ENCODE measurements at places on chromosomes 5 and 9.

- no peak for DNase-seq
Observed at GRCh38 chr9:97109194-97109811, 70.4 kb upstream of the CTSV start.

GRCh38 chr5:166505067-166505466 is 1786.4 kb upstream of the WWC1 start:
- DNase-seq: no peak

GRCh38 chr5:171672556-171672955 is 113.1 kb upstream of the SMIM23 start:
- DNase-seq: no peak

DNA sequence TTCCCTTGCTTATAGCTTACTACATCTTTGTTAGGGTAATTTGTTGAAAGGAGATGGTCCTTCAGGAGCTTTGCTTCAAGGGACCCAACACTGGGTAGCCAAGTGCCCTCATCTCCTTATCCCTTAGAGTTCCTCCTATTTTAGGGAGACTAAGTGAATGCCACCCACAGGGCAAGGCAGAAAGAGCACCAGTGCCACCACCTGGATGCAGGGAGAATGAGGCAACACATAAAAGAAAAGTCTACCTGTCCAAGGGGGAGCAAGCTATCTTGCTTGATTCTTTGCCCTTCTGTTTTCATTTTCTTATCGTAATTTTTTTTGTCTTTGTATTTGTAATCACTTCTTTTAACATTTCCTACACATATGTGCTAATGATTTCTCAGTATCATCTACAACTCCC is 205.5 kb downstream of the NPR3 start:
- DNase-seq: no peak

- DNase-seq: no peak
Observed at GRCh38 chr5:179153341-179153901, 93.2 kb downstream of the ZNF354C start.

DNA sequence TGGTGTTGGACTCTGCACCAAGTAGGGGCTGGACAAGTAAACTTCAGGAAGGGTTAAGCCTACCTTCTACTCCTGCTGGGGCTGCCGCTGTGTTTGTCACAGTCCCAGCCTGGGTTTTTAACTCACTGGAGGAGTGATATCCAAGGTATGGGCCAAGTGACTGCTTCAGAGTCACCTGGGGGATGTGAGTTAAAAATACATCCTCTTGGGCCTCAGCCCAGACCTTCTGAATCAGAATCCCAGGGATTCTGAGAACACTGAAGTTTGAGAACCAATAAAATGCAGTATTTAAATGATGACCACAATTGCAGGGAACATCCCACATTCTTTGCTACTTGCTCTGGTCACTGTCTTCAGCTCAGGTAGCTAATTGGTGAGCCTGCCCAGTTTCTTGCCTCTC is 95.1 kb upstream of the DNAH5 start:
- no peak for DNase-seq

GRCh38 chr9:95498641-95499040 is 18.1 kb downstream of the PTCH1 start:
- no peak for DNase-seq

DNA sequence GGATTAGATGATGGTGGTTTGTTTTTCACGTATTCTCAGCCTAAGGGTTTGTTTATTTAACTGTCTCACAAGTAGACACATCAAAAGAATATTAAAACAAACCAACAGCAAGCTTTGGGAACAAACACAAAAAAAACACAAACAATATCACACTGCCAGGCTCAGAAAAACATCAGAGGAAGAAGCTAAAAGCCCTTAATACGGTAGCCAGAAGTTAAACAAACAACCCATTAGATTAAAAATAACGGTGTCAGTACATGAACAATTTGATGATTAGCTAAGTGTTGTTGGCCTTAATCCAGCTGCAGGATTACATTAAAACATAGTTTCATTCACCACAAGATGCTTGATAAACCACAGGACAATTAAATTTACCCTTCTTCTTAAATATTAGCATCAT is 15.9 kb upstream of the DMRT2 start:
- no peak for DNase-seq

DNA sequence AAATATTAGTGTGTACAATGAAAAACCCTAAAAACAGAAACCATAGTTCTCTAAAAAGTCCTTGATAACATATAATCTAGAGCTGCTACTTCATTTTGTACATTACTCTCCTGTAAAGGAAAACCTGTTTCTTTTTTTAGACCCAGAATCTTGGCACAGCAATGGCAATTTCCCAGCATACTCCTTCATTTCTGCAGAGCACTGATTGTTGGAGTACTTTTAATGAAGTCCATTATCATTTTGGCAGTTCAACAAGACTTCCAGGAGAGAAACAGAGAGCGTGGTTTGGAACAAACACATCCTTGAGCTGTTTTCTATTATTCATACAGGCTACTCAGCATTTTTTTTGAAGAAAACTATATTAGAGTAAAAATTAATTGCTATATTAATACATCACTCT is 22.7 kb upstream of the MROH2B start:
- DNase-seq: no peak

- no peak for DNase-seq
Observed at GRCh38 chr9:133803028-133803585, 65.0 kb upstream of the SARDH start.

- no peak for DNase-seq
Observed at GRCh38 chr5:141771031-141771430, 89.0 kb upstream of the ARAP3 start.

- DNase-seq: no peak
Observed at GRCh38 chr5:123882319-123882964, 370.5 kb downstream of the CSNK1G3 start.

DNA sequence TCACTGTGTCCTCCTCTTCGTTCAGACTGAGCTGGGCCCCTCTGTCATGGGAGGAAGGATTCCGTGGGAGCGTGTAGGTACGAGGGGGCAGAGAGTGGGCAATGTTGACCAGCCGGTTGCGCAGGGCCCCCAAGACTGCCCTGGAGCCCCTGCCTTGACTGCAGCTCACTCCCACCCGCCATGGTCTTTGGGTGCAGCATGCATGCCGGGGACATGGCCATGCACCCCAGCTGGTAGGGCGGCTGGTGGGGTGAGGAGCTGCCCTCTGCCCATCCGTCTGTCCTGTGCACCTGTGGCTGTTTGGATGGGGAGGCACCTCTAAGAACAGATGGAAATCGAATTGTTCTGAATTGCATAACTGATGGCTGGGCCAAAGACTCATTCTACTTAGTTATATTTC is 42.6 kb upstream of the NPR3 start:
- no peak for DNase-seq

- DNase-seq: no peak
Observed at GRCh38 chr5:157106630-157107461, 2.0 kb downstream of the HAVCR2 start.

DNA sequence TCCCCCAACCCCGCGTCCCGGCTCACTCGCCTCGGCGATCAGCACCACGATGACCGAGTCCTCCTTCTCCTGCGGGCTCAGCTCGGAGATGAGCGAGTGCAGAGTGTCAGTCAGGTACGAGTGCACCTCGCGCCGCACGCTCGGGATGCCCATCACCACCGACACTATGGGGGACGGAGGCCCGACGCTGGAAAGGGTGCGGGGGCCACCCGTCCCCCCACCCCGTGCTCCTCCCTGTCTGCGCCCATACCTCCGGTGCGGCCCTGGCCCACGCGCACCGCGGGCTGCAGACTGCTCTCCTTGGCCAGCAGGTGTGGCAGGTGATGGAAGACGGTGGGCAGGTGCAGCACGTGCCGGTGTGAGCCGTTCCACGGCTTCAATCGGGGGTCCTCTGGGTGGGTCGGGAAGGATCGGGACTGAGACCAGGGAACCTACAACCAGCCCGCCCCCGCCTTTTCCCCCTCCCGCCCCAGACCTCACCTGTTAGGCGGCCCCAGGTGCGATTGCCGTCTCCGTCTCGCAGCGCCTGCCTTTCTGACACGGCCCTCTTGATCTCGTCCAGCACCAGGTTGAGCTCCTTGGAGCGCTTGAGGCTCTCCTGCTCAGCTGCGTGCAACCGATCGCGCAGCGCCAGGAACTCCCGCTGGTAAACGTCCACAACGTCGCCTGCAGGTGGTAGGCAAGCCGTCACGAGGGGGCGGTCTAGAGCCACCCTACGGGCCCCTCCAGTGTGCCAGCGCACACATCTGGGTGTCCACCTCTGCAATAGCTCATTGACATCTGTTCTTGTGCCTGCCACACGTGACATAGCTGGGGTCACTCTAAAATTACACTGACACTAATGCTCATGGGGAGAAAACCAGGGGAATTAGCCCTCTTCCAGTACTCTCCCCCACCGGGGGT is 5.1 kb downstream of the MGAT4B start:
- DNase-seq: no peak

DNA sequence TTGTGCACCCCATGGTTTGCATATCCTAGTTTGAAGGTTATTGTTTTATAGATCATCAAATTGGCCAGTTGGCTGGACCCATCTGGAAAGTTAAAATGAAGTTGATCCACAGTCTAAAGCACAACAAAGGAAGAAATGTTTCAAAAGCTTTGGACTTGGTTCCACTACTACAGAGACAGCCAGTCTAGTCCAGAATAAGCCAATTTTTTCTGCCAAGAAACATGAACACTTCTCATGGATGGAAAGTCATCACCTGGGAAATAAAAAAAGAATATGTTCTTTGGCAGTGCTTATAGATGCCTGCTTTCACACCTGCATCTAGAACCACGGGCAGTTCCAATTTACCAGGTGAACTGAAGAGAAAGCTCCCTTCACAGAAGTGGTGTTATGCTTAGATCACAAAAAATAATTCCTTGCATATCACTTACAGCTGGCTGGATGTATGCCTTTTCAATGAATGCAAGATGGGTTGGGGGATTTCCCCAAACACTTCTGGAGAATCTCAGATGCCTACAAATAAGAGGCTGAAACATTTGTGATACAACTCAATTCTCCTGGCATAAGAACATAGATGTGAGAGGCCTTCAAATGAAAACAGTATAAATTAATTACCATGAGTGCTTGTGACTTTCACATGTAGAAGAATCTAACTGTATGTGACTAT is 26.9 kb downstream of the C9 start:
- no peak for DNase-seq

- no peak for DNase-seq
Observed at GRCh38 chr5:10331341-10331796, 22.1 kb upstream of the MARCHF6 start.

GRCh38 chr5:103260951-103261350 is 2.4 kb downstream of the MACIR start:
- DNase-seq: no peak

DNA sequence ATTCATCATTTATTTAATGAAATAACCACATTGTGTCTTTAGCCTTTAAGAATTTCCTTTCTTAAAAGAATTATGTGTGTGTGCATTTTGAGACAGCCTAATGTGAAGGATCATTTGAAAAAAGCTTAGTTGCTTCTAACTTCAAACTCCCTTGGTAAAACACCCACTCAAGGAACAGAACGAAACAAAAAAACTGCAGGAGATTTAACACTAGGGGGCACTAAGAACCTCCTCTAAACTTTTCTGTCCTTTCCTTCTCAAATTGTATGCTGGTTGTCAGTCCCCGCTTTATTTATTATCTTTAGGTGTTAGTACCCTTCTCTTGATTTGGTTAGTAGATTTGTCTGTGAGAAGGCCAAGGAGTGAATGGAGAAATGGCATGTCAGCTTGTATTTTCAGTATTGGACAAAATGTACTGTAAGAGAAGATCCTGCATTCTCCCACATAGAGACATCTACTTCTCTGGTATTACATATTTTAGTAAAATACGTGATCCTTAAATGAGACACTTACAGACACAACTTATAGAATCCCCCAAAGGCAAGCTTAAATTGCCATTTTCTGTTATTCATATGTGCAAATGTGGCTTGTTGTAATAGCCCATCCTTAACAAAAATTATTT is 229.7 kb downstream of the MRPS30 start:
- DNase-seq: peak; percentile 54

- no peak for DNase-seq
Observed at GRCh38 chr9:4066120-4066519, 233.7 kb downstream of the GLIS3 start.

DNA sequence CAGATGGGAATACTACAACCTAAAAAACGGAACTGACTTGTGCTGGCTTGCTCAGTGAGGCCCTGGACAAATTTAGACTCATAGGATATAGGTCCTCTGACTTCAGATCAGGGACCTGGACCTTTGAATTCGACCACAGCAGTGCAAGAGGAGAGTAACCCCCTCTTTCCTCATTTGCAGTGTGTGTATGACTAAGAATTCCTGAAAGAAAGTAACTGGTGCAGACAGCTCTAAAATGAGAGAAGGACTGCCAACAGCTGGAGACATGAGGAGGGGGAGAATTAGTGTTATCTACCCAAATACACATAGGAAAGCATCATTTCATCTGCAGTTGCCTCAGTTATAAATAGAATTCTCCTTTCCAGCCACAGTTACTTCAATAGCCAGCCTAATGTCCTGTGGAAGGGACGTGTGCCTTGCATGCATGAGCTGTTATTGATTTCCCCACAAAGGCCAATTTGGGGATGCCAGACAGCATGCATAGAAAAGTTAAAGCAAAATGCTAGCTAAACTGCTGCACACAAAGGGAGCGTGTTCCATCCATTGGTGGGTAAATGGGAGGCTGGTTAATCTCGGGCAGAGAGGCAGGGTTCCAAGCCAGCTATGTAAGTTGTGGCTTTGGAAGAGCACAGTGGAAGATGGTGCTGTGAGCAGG is 442.7 kb downstream of the CDK5RAP2 start:
- DNase-seq: no peak

GRCh38 chr5:5326115-5326758 is 96.2 kb upstream of the ICE1 start:
- DNase-seq: no peak

DNA sequence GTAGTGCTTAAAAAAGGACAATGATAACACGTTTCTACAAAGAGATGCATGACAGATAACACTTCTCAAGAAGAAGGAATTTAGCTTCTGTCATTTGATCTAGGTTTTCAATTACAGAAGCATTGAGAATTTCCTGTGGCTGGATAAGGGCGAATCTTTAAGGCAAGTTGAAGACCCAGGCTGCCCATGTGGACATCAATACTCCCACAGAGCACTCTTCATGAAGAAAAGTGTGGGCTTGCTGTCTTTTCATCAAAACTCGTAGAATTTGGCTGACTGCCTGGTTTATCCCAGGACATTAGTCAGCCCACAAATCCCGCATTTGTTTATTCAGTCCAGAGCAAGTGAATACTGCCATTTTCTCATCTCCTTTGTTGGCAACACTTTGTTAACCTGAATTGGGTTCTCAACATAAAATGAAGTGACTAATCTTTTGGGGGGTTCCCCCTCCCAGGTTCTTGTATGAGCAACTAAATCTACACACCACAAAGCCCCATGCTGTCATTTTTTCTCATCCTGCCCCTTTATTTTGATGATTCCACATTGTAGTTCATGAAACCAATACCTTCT is 43.4 kb upstream of the CDKN2B start:
- peak; percentile 81 for DNase-seq

DNA sequence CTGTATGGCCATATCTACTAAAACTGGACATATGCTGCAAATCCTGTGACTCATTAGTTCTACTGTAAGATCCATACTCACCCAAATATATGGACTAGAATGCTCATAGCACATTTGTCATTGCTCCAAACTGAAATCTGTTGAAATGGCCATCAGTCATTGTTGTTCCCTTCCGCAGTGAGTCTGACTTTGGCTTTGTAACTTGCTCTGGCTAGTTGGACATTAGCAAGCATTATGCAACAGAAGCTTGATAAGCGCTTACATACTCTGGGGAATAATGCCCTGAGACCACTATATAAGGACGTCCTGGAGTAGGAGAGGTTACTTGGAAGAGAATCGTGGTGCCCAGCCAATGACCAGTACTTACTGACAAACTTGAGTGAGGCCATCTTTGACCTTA is 9.0 kb downstream of the KIAA1958 start:
- DNase-seq: no peak

- DNase-seq: peak; percentile 84
Observed at GRCh38 chr9:35729700-35730485, 2.1 kb downstream of the TLN1 start.
